Smooth muscle cell of the brain vasculature (primary cell): ENCODE measurements at places on chromosomes 3 and 15.
A peak's percentile ranks its signal among the peaks of the same experiment; 100 is the strongest.

DNA sequence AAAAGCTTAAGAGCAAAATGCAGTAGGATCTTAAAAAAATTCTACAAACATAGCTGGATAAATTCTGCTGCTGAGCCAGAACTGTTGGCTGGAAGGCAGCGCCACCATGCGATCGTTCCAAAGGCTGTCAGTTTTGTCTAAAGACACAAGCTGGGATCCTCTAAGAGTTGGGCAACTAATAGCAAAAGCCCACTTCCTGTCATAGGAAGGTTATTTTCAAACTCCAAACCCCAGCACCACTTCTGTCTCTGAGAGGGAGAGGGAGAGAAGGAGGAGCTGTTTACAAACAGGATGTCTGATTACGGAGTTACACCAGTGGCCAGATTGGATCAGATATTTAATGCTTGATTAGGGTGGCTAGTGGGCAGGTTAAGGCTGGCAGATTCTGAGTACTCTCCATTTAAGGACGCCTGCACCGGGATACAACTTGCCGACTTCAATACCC, 44.0 kb downstream of the EIF4E3 start:
- peak; percentile 45 for DNase-seq

DNA sequence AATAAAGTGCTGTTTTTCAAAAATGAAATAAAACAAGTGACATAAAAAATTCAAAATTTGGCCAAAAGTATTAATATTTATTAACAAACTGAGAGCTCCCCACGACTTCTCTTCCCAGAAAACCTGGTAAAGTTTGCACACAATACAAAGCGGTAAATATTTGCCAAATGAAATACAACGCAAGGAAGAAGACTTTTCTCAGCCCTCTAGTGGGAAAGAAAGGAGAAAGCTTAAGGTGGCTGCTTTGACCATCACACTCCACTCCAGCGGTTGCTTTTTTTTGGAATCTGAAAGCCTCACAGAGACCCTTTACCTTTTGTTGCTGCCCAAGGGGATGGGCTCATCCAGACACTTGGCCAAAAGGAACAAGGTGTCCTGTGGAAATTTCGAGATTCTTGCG, 1.1 kb upstream of the GK5 start:
- no peak for DNase-seq

DNA sequence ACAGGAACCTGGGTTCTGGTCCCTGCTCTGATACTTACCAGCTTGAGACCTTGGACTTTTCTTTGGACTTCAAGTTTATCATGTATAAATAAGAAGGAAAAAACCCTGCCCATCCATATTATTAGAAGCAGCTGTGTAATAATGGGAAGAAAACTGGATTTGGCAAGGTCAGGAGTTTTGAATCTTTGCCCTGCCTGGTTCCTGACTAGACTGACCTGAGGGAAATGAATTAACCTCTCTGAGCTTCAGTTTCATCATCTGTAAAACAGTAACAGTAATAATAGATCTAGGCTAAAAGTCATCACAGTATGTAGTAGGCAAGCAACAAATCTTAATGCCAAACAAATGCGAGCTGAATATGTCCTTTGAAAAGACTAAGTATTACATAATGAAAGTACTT, 68.8 kb downstream of the FSIP1 start:
- DNase-seq = no peak

DNA sequence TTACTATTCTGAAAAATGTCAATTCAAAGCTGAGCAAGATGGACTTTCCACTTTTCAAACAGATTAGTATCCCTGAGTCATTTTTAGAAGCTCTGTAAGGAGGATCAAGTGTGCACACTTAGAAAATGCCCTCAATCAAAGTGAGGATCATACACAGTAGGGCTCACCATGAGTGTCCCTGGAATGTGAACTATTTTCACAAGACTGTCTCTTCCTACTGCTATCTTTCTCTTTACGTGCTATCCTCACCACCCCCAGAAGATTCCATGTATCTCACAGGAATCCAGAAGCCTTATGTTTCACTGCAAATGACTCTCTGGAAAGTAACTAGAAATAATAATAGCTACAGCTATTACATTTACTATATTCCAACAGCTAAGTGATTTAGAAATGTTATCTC, 349.9 kb upstream of the TGFBR2 start:
- DNase-seq = no peak

DNA sequence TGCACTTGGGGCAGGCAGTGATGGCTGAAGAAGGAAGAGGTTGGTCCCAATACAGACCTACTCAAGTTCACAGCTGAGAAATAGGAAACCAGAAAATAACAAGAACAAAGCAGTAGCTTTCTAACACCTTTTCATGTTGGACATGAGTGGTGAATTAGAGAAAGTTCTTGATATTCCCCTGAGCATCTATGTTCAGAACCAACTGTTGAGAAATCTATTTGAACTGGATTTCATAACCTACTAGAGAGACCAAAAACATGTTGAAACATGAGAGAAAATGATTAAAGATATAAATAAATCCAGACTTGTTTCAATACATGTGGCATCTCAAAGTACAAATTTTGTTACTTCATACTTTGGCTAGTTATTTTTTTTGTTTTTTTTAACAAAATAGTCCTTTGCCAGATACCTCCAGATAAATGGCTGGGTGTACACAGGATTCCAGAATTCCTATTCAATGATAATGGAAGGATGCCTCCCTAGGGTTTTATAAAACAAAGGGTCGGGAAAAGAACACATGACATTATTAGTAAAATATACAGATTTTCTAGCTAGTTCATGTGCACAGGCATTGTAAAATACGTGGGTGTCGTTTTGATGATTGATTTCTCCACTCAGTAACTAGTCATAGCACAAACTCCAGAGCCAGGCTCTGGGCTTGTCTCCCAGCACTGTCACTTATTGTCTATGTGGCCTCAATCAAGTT, 34.4 kb upstream of the TNFSF10 start:
- DNase-seq = no peak

- DNase-seq = no peak
Measured at GRCh38 chr15:77768521-77769078, 135.9 kb upstream of the LINGO1 start.
